BJ (cell line): ENCODE measurements at places on chromosomes 7 and 10.

DNA sequence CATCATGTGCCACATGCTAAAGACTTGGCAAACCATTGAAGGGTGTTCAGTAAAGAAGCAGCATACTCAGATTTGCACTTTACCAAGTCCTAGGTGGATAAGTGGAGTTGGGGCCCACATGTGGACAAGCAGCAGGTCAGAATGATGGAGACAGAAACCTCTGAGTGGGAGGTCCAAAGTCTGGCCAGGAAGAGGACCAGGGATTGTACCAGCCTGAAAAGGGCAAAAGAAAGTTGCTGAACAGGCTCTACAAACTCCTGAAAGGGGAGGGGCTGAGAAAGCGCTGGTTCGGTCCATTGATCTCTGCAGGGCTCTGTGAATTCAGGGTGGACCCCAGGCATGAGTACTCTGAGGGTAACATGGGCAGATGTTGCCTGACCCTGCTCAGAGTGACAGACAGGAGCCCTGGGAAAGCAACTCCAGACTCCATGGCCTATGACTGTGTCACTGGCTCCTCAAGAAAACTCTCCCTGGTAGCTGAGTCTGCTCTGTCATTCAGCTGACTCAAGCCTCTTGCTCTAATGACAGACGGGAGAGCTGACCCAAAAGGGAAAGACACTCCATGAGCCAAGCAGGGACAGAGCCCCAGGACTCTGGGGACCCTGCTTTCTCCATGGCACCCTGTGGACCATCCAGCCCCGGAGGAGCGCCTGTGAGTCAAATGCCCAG, 68.5 kb downstream of the TBXAS1 start:
- DNase-seq, result no peak

- no peak for DNase-seq
Observed at GRCh38 chr7:18894155-18894554, 223.3 kb downstream of the TWIST1 start.

DNA sequence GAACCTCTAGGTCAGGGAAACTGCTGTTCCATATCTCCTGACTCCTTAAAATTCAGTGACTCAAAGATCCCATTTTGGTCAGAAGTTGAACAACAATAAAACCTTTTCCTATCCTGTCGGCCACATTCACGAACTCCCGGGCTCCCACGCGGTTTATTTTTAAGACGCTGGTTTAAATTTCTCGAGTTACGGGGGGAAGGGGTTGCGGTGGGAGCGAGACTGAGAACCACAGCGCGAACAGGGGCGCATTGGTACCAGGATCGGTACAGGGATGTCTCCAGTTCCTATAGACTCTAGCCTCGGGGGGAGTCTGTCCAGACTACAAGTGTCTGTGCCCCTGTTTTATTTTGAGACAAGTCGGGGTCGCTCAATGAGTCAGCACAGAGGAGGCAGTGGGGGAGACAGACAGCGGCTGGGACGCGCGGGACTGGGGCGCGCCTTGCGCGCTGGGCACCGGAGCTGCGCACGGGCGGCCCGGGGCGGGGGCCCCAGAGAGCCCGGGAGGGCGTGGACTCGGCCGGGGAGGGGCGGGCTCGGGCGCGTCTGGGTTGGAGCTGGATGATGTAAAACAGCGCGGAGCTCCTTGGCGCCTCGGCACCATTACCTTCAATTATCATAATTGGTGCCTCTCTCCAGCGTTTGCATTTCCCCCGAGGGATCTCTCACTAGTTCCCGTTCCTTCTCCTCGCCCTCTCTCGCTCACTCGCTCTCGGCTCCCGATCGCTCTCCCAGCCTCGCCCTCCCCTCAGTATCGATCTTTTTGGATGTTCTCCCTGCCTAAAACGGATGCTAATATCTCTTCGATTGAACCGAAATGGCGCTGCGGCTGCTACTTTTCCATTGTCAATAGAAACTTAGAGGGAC, 8.7 kb upstream of the BAMBI start:
- no peak for DNase-seq

- no peak for DNase-seq
Observed at GRCh38 chr10:1100691-1101368, 44.6 kb downstream of the WDR37 start.

DNA sequence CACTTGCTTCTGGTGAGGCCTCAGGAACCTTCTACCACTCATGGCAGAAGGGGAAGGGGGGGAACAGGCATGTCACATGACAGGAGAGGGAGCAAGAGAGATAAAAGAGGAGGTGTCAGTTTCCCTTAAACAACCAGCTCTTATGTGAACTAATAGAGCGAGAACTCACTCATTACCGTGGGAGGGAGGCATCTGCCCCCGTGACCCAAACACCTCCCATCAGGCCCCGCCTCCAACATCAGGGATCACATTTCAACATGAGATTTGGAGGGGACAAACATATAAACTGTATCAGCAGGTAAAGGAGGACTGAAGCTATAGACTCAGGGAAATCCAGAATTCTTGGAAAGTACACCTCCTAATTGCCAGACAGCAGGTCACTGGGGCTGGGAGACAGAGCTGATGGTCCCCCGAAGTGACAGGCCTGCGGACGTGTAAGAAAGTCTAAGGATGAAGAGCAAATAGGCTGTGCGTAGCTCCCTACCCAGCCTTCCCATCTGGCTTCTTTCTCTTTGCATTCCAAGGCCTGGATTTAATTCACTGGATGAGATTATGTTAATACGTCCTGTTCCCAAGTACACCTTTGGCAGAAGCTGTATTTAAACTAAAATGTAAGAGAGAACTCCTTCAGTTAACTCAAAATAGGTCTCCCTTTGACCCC, 186.7 kb upstream of the LYZL2 start:
- DNase-seq, result no peak

GRCh38 chr7:80231707-80232106, 97.1 kb downstream of the GNAI1 start:
- DNase-seq, result no peak

- DNase-seq, result no peak
Observed at GRCh38 chr10:8416760-8417159, 362.3 kb downstream of the GATA3 start.

GRCh38 chr7:28362182-28362581, 50.1 kb upstream of the CREB5 start:
- DNase-seq, result no peak
